Dermis blood vessel endothelial cell (primary cell): ENCODE measurements at places on chromosomes 2 and 18. TPM values are rescaled to one million over a fixed set of nuclear protein-coding genes. Genes with fewer than 3 reads are reported as not detected.

The GCG gene
- not detected in 2 replicates for total RNA-seq

The REEP1 gene
- 4.9 and 13.4 TPM in 2 replicates for total RNA-seq

The FBXO48 gene
- 0.34 and 0.42 TPM in 2 replicates for total RNA-seq

The CCL20 gene
- total RNA-seq: 0.65 and 1.0 TPM in 2 replicates

The TEKT4 gene
- total RNA-seq: not detected in 2 replicates

The CDH2 gene
- total RNA-seq: 1.8 and 1.9 TPM in 2 replicates

The OTX1 gene
- total RNA-seq: 0.34 TPM in 1 of 2 replicates, not detected in the other

The POTEC gene
- total RNA-seq: not detected in 2 replicates

The DNAJB2 gene
- 24.0 and 27.7 TPM in 2 replicates for total RNA-seq

The CCDC74A gene
- 2.2 and 6.5 TPM in 2 replicates for total RNA-seq
